ENCODE measurements at places on chromosomes 7 and 10.

- no peak for DNase-seq
Observed at GRCh38 chr10:52032681-52033629, 281.1 kb upstream of the DKK1 start.

DNA sequence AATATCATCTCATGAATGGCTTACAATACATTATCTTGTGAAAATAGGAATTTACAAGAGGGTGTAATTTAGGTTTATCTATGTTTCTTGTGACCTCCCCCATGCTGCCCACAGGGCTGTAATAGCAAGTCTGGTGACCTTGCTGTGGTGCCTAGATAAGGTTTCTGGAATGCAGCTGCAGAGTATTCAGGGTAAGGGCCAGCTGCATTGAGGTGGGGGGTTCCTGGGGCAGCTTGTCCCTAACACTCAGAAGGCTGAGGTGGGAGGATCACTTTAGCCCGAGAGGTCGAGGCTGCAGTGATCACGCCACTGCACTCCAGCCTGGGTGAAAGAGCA is 5.3 kb upstream of the DHTKD1 start:
- DNase-seq = peak; percentile 26

- no peak for DNase-seq
Observed at GRCh38 chr10:27535317-27535716, 31.2 kb downstream of the RAB18 start.

DNA sequence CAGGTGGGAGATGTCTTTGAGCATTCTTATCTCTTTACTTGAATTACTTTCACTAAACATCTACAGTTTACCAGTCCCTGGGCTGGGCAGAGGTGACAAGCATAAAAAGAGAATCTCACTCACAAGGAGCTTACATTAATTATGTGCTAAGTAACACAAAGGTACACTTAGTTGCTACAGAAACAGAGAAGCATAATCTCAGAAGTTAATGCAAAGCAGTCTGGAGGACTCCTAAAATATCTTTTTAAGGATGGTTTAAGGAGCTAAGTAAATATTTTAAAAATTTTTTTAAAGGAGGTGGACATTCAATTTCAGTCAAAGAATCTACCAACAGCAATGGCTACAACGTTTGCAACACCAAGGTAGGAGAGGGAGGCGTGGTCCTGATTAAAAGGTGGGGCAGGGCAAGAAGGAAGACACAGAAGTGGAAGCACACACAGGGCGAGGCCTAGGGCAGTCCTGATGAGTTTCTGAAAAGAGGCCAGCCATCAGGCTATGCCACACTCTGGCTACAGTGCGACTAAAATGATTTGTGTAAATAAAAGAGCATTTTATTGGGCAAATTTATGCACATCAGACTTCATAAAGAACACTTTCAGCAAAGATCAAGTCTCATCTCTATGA is 5.3 kb downstream of the LARP4B start:
- DNase-seq = no peak

GRCh38 chr7:50246551-50246950 is 58.0 kb upstream of the IKZF1 start:
- DNase-seq = no peak

DNA sequence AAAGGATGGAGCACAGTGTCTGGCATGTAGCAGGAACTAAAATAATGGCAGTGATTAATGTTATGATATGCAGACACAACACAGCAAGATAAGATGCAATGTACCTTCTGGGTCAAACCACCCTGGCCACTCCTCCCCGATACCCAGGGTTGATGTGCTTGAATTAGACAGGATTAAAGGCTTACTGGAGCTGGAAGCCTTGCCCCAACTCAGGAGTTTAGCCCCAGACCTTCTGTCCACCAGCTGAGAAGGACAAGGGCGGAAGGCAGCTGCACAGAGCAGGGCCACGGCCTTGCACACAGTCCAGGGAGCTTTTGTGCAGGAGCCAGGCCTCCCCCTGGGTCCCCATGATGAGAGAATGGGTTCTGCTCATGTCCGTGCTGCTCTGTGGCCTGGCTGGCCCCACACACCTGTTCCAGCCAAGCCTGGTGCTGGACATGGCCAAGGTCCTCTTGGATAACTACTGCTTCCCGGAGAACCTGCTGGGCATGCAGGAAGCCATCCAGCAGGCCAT is at the start of gene RBP3:
RBP3 (plus strand) TSS at position 226 of the 514 bp plus-strand sequence; CDS start at position 348, 122 bp downstream.
- DNase-seq = no peak

DNA sequence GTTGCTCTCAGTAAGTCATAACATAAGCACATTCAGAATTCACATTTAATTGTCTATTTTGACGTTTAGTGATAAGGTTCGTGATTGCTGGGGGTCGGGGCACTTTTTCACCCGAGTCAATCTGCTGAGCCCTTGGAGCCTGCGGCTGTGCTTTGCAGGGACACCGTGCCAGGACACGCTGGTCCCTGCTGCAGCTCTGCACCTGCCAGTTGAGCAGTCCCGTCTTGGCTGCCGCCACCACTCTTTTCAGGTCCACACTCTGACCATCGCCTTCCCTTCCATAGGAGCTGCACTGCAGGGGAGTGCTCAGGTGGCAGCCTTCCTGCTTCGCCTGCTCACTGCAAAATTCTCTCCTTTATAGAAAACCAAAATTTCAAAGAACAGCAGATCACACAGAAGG is 36.4 kb downstream of the CUL1 start:
- no peak for DNase-seq

- DNase-seq = no peak
Observed at GRCh38 chr7:142876991-142877910, 8.3 kb downstream of the TRPV6 start.

DNA sequence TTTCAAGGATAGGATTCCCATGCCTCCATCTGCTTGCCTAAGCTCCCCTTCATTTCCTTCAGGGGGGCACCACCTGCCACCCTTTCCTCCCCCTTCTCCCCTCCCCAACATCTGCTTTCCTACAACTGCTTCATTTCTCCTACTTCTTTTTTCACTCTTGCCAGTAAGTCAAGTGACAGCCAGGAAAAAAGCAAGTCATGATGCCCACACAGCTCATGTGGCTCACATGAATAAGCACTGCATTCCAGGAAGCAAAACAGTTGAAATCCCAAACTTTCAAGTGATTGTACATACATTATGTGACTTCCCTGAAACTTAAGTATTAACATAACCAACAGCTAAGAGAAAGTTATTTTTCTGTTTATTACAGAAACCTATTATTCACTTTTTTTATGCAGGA is 78.6 kb downstream of the TNS3 start:
- no peak for DNase-seq

DNA sequence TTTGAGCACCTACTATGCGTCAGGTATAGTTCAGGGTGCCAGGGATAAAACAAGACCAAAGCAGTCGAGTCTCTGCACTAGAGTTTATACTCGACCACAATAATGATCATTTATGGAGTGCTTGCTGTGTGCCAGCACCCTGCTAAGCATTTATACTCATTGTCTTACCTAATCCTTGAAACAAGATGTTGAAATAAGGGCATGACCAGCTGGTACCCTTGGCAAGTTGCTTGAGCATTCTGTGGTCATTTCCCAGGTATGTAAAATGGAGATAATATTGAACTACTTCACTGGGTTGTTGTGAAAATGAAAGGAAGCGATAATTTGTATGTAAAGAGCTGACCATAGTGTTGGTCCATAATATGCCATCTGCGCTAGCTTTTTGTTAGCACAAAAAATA is 185.4 kb downstream of the CYP26A1 start:
- DNase-seq = no peak

DNA sequence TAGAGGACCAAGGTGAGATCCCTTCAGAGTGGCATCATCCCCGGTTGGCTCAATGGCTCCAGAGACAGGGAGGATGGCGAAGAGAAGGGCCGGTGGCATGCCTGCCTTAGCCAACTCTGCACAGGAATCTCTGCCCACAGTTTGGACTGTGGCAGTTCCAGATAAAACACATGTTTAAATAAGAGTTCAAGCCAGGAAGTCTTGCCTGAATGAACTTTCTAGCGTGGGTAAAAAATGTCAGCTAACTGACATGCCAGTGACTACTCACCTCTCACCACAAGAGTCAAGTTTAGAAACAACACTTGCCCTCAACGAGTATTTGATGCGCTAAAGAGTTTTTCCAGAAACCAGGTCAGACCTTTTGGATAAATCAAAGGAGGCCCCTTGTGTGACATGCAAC is 3.0 kb downstream of the NOD1 start:
- DNase-seq = no peak

- no peak for DNase-seq
Observed at GRCh38 chr7:45417735-45418134, 156.4 kb upstream of the ADCY1 start.

DNA sequence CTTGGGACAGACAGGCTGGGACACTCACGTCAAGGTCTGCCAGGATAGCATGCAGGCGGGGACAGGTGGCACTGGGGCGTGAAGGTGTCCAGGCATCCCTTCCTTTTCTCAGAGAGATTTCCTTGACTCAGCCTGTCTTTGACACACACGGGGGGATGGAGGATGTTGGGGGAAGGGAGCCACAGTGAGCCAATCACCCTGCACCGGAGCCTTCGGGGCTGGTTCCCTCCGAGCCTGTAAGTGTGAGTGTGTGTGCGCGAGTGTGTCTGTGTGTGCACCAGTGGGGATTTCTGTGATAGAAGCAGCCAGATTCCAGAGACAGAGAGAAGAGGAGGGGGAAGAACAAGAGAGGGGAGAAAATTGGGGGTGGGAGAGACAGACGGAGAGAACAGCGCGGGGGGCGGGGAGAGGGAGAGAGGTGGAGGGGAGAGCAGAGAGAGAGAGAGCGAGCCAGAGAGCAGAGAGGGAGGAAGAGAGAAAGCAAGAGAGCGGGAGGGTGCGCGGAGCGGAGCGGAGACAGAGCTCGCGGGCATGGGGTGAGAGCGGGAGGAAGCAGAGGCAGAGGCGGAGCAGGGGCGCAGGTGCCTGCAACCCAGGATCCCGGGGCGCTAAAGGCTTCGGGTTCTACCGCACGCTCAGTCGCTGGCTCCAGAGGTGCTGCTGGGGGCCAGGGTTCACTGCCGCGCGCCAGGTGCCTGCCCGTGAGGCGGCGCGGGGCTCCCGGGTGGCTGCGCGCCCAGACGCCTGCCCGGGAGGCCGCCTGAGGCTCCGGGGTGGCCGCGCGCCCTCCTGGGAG is 466 bp upstream of the GPR26 start:
- DNase-seq = no peak

DNA sequence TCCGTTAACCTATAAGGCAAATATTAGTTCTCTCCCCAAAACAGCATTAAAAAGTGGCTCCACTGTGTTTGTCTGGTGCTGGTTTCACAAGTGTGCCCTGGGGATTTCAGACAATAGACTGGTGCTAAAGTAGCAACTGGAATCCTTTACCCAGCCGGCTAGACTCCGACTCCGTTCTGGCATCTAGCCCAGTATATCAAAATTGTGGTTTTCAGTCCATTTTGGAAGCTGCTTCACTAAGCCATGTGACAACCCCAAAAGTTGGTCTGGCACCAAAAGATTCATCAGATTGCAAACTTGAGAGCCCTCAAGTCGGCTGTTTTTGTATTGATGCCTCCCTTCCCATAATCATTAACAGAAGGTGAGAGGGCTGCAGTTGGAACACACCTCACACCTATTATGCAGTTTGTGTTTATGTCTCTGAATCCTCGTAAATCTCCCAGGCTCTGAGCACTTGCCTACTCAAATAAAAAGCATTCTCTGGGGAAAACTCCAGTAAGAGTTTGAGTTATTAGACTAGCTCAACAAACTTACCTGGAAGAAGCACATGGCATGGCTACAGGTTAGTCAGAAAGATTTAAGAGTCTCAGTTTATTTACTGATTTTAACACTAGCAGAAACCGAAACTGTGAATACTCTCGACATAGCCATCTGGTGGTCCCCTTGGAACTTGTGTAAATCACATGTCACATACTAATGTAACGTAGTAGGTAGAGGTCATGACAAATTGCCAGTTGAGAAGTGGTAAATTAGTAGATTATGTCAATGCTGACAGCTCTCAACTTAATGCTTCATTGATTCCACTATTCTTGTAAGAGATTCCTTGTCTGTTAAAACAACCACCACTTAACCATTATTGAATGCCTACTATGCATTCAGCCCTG is 14.8 kb upstream of the WNT16 start:
- no peak for DNase-seq

GRCh38 chr7:90201500-90202195 is 9.9 kb upstream of the STEAP2 start:
- DNase-seq = no peak

DNA sequence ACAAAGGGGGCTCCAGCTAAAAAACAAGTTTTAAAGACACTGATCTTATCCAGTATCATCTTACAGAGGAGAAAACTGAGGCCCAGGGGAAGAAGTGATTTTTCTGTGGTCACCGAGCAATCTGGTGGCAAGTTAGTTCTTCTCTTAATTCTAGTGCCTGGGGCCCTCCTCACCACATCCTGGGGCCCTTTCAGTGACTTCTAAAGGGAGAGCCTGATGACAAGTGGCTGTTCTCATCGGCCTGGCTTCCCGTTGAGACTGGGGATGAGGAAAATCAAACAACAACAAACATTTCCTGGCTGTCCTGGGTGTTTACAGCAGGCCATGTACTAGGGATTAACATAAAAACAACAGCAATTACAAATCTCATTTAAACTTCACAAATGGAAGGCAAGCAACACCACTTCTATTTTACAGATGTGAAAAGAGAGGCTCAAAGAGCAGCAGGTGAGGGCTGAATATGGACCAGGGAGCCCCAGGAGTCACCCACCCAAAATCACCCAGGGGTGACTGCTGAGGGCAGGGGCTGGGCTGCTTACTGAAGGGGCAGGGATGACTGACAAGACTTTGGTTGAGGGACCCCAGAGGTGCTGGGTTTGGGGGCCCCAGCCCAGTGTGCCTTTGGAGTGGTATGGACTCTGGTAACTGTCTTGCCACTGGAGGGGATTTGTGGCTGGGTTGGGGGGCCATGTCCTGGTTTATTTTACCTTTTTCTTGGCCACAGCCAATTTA is 24.7 kb upstream of the MTPAP start:
- no peak for DNase-seq

- no peak for DNase-seq
Observed at GRCh38 chr10:126175641-126176262, 212.5 kb downstream of the ADAM12 start.

- no peak for DNase-seq
Observed at GRCh38 chr7:99033765-99034164, 110.1 kb downstream of the SMURF1 start.

DNA sequence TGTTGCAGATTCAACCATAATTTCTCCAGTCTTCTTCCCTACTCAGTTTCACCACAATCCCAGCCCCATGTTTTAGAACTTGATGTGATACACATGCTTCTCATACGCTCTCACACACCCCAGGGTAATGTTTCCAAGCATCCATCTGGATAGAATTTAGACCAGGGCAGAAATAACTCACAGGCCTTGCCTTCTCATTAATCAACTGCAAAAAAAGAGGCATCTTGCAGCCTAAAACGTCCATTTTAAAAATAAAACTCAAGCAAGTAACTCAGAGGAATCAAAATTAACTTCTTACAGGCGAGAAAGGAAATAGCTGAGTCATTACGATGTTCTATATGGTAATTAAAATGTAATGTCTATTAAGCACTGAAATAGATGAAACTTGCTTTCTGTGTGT is 127.2 kb upstream of the RSU1 start:
- DNase-seq = no peak

GRCh38 chr7:5679813-5680473 is 101.5 kb downstream of the RNF216 start:
- peak; percentile 93 for DNase-seq

Data from KBM-7 (cell line).